ENCODE measurements at places on chromosomes 3 and 15.

DNA sequence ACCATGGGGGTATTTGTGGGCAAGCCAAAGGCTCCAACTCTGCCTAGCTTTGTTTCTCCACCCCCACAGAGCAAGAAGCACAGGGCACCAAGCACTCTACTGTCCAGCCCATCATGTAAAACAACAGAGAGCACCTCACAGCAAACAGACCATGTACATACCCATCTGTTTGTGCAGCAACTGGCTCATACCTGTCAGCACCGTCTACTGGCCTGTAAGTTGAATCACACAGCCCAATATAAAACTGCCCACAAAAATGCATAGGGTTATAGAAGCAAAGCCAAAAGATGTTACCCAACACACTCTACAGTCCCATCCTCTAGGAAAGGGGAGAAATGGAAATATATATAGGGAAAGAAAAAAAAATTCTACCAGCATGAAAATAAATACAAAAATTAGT lies 139.7 kb upstream of the CPNE4 start:
- DNase-seq, result no peak

DNA sequence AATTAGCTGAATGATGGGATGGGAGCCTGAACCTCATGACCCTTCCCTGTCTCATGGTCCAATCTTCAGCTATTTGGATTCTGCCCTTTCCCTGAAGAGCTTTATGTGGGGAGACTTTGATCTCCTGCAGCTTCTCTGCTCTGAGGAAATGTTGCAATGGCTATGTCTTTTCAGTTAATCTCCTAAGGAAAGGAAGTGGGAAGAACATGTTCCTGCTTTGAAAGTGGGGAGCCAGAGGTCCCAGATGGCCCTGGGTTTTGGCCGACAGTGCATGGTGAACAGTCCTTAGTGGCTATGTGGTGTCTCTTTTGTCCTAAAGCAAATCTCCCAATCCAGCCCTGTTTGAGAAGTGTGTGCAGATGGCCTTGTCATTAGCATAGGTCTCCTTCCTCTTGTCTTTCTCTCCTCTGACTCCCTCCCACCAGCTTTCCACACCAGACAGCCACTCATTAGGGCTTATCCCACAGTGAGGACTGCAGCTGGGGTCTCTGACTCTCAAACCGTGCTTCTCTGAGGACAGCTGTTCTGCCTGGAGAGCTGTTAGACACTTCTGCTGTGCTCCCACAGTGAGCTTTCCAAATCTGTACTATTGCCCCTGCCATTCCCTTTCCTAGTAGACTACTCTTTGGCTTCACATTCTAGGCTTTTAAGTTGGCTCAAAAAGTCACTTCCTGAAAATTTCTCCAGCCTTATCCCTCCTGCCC lies 365.8 kb upstream of the UMPS start:
- no peak for DNase-seq

GRCh38 chr3:64267721-64268604 lies 42.7 kb upstream of the PRICKLE2 start:
- no peak for DNase-seq

DNA sequence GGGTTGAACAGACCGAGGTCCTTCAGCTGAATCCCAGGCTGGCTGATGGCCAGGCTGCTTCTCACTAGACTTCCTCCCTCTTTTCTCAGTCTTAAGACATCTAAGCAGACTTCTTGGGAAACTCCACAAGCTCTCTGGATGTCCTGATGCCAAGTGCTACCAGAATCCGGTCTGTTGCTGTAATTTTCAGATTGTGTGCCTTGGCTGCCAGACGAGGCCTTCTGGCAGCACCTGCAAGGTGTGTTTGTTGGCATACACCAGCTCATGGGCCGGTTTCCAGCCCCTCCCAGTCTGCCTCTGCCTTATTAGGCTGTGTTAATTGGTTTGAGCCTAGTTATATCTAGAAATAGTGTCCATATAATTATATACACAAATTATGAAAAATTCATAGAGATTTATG lies 120.6 kb downstream of the TNIK start:
- DNase-seq, result no peak

- no peak for DNase-seq
Observed at GRCh38 chr3:25453619-25454004, 25.5 kb downstream of the RARB start.

DNA sequence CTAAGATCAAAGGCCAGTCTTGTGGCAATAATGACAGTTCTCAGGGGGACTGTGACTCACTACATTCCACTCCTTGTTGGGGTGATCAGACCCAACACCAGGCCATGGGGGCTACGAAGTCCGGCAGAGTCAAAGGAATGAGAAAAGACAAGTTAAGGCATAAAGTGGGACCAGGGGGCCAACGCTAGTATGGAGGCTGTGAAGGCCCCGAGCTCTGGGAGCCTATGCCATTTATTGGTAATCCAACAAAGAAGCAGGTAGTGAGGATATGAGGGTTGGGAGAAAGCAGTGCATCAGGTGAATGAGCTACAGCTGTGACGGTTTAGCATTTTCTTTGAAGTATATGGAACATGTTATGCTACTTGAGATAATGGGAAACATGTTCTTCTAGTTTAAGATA lies 104.4 kb upstream of the C2CD4B start:
- DNase-seq, result no peak

DNA sequence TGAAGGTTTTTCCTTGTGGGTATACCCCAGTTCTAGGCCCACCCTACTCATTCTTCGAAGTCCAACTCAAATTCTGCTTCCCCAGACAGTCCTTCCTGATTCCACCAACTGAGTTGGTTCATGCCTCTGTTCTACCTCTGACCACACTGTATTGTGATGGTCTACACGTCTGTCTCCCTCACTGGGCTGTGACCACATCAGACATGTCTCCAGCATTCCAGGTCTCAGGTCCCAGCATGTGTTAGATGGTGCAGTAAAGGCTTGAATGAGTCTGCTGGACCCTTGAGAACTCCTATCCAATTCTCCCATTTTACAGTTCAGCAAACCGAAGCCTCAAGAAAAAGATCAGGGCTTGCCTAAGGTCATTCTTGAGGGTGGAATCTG lies 2.8 kb upstream of the ATP2B2 start:
- DNase-seq, result no peak

DNA sequence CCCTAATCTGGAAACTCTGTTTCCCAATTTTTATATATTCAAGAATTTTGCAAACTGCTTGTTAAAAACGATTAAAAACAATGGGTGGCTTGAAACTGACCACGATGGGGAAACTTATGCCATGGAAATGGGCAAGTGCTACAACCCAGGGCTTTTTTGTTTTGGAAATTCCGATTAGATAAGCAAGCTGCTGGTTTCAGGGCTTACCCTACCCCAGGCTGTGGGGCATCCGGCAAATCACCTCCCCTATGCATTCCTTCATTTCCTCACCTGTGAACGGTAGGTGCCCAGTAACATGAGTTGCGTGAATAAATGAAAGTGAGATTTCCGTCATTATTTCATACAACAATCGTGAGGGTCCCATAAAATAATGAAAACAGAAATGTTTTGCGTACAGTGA lies 34.3 kb downstream of the ST6GAL1 start:
- no peak for DNase-seq

- no peak for DNase-seq
Observed at GRCh38 chr3:189058071-189058470, 113.7 kb upstream of the TPRG1 start.

DNA sequence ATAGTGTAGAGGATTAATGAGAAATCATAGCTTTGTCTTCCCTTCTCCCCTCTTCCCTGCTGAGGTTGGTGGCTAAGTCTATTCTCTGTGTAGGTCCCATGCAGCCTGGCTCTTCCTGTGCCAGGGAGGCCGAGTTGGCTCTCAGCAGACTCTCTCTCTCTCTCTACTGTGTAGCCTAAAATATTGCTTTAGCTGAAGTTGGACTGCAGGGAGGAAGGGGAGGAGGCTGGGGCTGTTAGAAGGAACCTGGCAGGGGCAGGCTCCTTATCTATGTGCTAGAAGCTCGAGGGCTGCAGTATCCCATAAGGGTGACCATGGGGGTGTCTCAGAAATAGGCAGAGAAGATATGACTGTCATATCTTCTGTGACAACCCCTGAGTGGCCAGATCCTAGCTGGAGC lies 160.8 kb downstream of the EPHB1 start:
- no peak for DNase-seq

DNA sequence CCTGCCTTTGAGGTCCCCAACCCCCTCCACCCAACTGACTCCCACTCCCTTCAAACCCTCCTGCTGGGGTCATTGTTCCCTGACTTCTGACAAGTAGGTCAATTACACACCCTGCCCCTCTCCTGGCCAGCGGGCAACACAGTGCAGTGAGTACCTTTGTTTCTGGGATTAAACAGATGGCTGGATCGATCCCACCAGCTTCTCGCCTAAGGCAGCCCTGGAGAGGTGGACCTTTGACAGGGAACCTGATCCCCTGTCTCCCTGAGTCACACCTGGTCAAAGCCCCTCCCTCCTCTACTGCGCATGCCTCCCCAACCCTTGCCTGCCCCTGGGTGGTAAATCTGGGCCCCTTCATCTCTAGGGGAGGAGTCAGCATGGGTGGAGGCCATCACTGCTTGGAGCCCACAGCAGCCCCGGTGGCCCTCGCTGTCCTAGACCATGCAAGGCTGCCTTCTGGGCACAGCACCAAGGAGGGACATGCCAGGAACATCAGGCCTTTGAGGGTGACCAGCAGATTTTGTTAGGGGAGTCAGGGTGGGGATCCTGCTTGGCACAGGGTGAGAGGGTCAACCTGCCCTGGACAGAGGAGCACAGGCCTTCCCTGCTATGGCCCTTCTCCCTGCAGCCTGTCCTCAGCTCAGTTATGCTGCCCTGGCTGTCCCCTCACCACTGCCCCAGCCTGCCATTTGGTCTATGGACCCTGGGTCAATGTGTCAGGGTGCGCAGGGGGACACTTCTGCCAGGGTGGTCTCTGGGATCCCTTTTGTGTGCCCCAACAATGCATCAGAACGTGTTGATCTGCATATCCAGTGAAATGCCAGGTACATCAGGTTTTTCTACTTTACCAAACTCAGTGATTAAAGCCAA lies 9.8 kb upstream of the PRR23E start:
- DNase-seq, result no peak

GRCh38 chr3:10780922-10781321 lies 35.1 kb upstream of the SLC6A11 start:
- no peak for DNase-seq

GRCh38 chr15:101113114-101114005 lies 138.5 kb downstream of the CHSY1 start:
- no peak for DNase-seq

GRCh38 chr3:192106543-192106942 lies 620.8 kb downstream of the FGF12 start:
- no peak for DNase-seq

GRCh38 chr15:31202953-31203352 lies 101.4 kb upstream of the TRPM1 start:
- no peak for DNase-seq

DNA sequence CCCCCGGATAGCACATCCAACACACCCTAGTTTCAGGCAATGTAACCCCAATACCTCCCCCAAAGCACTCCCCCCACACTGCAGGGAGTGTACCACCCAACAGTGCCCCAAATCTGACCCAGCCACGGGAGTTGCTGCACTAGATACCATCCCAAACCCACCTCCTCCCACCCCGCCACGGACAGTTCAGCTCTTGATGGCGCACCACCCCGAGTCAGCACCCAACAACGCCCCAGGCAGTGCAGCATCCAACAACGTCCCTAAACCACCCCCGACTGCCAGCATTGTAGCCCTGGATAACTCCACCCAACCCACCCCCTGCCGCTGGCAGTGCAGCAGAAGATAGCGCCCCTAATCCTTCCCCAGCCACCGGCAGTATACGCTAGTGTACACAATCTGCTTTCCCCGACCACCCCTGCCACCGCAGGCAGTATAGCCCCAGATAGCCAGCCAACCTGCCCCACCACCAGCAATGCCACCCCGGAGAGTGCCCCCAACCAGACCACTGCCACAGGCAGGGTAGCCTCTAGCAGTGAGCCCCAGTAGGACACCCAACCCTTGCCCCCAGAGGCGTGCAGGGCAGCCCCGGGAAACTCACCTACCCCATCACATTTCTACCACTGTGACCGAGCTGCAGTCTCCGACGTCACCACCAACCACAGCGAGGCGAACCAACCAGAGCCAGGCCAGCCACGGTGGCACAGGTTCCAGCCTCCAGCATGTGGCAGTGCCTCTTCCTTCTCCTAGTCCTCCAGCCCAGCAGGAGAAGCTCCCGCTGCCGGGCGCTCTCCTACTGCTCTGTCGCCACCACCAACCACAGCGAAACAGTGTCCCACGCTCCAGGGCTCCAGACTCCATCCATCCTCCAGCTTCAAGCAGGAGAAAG lies 178.1 kb downstream of the POTEB3 start:
- DNase-seq, result no peak

GRCh38 chr3:63980019-63980418 lies 43.3 kb downstream of the PSMD6 start:
- DNase-seq, result no peak

- DNase-seq, result no peak
Observed at GRCh38 chr3:58111513-58112184, 99.1 kb downstream of the DNASE1L3 start.

DNA sequence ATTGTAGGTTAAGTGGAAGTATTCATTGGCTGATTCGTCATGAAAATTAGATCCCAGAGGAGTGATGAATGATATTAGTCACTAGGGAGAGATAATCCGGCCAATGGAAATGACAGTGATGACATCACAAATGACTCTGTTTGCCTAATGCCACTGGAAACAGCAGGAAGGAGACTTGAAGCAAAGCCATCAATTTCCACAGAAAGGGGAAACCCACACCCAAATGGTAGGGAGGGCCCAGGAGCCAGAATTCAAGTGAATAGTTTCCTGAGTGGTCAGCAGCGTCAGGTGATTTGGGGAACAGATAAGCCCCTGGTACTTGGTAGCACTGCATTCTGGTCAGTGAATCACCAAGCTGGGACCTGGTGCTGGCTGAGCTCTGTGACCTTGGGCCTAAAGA lies 3.3 kb upstream of the ADAMTS9 start:
- no peak for DNase-seq

GRCh38 chr15:70264014-70264582 lies 166.4 kb upstream of the TLE3 start:
- no peak for DNase-seq

DNA sequence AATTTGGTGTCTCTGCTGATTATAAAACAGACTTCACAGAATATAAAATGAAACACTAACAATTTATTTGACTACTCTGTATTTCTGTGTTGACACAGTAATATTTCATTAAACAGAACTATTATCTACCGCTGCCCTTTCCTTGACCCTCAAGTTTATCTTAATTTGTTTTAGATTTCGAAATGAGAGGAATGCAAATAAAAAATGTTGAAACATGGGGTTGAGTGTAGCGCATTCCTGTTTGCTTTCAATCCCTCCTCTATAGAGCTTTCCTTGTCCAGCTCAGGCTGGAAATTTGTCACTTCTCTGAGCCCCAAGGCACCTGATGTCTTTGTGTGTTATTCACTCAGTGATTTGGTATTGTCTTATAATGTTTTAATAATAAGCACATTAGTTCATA lies 550.2 kb downstream of the ZBBX start:
- no peak for DNase-seq

DNA sequence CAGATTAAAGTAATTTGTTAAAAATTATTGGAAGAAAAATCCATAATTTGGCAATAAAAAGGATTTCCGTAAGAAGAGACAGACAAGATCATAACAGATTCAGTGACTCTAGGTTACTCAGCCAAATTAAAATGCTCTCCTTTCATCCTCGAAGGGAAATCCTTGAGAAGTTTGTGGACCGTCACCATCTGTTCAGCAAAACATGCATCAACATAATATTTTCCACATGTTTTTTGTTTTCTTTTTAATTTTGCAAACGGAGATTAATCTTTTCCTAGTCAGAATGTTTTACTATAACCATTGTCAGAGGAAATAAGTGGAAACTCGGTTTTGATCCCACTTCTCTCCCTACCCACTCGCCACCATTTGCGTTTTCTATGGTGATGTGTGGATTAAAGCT lies 128.3 kb downstream of the TMCO5A start:
- DNase-seq, result no peak
